Sciatic nerve (tissue), 2 donors: ENCODE measurements at places on chromosomes 11 and 22.

DNA sequence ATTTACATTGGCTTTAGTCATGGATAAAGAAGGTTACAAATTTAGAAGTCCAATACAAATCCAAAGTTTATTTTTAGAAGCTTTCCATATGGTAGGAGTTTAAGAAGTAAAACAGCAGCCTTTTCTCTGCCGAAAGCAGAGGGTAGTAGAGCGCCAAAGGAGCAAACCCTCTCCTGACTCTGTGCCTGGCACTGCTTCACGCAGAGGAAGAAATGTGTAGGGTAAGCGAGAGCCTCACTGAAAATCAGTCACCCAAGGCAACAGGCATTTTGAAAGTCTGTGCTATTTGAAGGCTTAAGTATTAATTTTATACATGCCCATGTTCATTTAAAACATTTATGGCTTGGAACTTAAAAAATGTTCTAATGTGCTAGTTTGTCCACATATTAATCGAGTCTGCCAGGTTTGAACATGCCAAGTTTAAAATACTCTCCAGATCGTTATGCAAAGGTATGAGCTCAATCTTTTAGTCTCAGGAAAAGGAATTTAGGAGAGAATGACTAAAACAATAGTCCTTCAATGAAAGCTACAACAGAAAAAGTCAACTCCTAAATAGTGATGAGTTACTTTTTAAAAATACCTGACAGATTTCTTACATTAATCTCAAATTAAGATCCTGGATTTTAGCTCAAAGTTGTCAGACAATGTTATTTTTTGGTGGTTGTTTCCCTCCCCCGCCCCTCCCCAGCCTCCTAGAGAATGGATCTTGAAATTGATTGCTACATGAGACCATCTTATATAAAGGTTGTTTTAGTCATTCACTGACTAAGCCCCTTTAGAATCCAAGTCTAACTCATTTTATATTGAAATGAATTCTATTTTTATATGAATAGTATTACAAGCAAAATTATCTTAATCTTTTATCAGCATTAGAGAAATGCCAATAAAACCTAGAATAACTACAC lies 38.7 kb downstream of the MRTFA start:
- DNase-seq, result no peak

GRCh38 chr22:19612866-19613572 lies 88.8 kb upstream of the CLDN5 start:
- no peak for DNase-seq

DNA sequence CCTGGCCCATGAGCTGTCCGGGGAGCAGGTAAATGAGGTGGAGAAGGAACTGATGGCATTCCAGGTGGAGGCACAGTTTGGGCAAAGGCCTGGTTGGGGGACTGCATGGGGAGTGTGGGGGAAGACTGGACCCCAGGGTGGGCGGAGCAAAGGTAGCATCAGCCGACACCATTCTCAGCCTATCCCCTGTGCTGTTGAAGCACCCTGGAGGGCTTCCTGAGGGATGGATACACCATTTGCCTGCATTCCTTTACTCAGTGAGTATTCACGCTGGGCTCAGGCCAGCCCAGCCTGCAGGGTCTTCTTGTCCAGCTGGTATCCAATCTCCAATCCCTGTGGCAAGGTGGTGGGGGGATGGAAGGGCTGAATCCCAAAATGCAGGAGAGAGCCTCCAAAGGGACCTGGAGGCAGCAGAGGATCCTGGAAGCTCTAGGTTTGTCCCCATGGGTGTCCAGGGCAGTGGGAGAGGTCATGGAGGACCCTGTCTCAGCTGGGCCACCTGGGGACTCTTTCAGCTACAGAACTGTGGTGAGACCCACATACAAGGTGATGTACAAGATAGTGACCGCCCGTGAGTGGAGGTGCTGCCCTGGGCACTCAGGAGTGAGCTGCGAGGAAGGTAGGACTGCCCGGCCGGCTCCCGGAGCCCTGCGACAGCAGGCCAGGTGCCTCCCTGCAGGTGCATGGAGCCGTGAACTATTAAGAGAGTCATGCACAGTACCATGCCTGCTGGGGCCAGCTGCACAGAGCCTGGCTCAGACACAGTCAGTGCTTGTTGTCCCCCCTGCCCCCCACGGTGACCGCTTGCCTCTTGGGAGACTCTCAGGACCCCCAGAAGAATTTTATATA lies 9.5 kb downstream of the EMID1 start:
- no peak for DNase-seq

- peak; percentile 30 for DNase-seq
Measured at GRCh38 chr22:49712195-49712791, 115.4 kb downstream of the BRD1 start.

DNA sequence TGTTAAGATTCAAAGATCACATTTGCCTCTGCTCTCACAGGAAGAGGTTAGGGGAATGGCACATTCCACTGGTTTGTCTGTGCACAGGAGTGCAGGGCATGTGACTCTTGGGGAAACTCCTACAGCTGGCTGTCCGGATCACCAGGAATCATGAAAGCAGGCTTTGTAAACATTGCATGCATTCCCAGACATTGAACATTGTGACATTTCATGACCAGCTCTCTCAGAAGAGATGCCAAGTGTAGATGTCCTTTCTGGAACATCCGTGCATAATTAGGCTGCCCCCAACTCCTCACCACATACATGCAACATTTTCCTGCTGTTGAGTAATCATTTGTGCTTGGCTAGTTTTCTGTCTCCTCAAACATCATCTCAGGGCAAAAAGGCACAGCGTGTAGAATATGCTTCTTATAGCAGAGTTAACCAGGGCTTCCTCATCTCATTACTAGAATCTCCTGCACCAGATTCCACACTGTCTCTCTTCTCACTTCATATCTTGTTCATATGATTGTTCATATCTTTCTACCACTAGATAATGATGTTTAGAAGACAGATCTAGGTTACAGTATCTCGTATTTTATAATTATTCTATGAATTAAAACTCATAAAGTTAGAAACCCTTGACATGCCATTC lies 694.7 kb downstream of the NTM start:
- no peak for DNase-seq

DNA sequence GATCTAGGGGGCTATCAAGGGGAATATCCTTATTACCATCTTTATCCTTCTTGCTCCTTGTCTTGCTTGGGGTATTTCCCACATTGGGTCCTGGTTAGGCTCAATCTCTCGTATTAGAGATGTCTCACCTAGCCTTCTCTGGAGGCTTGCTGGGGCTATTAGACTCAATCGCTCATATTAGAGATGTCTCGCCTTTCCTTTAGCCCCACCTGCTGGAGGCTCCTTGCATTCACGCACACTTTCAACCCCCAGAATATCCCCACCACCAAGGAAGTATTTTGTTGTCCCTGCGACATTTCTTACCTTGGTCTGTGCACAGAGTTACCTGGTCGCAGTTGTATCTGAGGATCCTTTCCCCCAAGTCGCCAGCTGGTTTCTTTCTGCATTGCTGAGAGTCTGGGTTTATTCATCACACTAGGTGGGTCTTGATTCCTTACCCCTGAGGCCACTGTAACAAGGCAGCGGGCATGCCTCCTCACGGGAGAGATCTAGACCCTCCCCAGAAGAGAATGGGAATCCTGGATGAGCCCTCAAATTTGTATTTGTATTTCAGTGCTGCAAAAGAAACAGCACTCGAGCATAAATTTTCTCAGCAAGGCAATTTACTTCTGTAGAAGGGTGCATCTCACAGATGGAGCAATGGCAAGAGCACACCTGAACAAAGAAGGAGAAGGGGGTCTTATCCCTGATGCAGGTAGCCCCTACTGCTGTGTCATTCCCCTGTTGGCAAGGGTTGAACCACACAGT lies 15.9 kb upstream of the HYLS1 start:
- no peak for DNase-seq
